ENCODE measurements at places on chromosomes 2 and 18.

DNA sequence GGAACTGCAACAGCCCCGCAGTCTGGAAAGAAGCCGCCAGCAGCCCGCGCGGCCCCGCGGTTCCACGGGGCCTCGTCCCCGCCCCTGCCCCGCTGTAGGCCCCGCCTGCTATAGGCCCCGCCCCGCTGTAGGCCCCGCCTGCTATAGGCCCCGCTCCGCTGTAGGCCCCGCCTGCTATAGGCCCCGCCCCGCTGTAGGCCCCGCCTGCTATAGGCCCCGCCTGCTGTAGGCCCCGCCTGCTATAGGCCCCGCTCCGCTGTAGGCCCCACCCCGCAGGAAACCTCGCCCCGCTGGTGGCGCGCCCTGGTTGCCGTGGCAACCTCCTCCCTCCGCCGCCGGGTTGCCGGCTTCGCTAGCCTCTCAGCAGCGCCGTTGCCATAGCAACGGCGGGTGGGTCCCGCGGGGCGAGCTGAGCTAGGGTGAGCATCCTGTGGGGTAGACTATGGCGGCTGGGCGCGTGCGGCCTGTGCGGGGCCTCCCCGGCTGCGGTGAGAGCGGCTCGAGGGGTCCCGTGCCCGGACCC is 12.2 kb upstream of the KIF1A start:
- peak; percentile 99 for DNase-seq

DNA sequence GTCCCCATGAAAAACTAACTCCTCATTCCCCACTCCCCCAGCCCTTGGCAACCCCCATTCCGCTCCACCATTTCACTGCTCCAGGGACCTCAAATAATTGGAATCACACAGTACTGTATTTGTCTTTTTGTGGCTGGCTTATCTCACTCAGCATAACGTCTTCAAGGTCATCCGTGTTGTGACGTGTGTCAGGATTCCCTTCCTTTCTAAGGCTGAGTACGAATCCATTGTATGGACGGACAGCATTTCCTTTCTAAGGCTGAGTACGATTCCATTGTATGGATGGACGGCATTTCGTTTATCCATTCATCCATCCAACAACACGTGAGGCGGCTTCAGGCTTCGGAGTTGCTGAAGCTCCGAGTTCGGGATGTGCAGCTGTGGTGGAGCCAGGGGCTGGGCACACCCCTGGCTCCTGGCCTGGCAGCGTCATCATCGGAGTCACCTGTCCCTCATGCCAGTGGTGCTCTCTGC is 1.2 kb upstream of the ASB1 start:
- DNase-seq: no peak

- DNase-seq: no peak
These were observed 151.0 kb downstream of the TRIB2 start for GRCh38 chr2:12867631-12868287.

DNA sequence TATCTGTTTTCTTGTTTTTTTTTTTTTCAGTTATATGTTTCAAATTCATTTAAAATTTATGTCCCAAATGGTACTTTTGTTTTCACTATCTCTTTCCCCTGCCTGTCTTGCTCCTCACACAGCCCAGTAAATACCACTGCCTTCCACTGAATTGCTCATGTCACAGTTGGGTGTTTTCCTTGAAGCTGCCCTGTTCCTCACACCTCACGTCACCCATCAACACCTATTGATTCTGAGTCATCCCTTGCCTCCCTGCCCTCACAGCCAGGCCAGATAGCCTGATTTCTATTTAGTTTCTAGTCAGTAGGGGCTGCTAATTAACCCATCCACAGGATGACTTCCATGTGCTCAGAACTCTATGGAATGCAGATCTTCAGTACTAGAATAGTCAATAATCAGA is 25.3 kb downstream of the FSHR start:
- no peak for DNase-seq

GRCh38 chr2:203451689-203452088 is 83.4 kb downstream of the RAPH1 start:
- no peak for DNase-seq

All from activated CD4-positive, alpha-beta T cell treated with anti-CD3 and anti-CD28 coated beads, Interleukin-2, amount 10 ng/mL, durations not matched to agents 24 days and 14 days (primary cell).